H7 (cell line): ENCODE measurements at places on chromosomes 7 and 10. TPM values are rescaled to one million over a fixed set of nuclear protein-coding genes. Genes with fewer than 3 reads are reported as not detected.

- peak; percentile 88 for DNase-seq
Observed at GRCh38 chr7:157337316-157338149, 729 bp downstream of the DNAJB6 start.

The UPK3B gene
- 0.07 TPM in 1 of 2 replicates, not detected in the other for total RNA-seq

The IDI2 gene
- total RNA-seq, result not detected in 2 replicates

The ZNF804B gene
- not detected in 2 replicates for total RNA-seq

The ATAD1 gene
- total RNA-seq, result 37.5 and 47.2 TPM in 2 replicates

The LIPJ gene
- total RNA-seq, result not detected in 2 replicates

- DNase-seq, result no peak
Observed at GRCh38 chr10:73801253-73801590, 10.2 kb downstream of the NDST2 start.

The SEMA3A gene
- total RNA-seq, result 22.1 and 25.7 TPM in 2 replicates

The STEAP2 gene
- 8.8 and 15.1 TPM in 2 replicates for total RNA-seq

DNA sequence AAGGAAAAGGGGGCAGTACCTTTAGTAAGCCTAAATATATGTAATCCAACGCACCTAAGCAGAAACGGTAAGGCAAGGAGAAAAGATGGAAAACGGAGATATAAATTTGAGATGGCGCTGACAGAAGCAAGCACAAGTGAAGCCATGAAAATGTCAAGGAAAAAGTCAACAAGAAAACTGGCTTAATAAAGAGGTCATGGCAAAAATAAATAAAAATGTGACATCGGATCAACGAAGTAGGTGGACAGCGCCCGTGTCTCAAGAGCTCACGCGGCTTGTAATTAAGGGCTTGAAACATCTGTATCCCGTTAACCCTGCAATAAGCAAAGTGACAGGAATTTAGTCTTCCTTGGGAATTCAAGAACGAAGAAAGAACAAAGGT lies 611 bp downstream of the NDUFA5 start:
- DNase-seq, result no peak

The OR9A2 gene
- total RNA-seq, result not detected in 2 replicates

DNA sequence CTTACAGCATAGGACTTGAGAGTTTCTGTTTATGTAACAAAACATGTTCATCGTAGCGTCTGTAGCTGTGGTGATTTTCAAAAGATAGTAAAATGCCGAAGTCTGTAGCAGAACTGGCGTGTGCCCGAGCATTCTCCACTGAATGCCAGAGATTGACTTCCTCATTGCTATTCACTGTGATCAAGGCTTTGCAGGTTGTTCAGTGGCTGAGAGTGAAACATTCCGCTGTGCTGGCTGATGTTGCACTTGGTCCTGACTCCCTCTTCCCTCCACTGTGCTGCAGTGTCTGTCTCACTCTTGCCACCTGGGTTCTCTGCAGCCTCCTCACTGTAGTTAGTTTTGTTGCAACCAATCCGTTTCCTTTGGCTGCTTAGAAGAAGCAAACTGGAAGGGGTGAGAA lies 37.6 kb downstream of the FHIP2A start:
- no peak for DNase-seq

DNA sequence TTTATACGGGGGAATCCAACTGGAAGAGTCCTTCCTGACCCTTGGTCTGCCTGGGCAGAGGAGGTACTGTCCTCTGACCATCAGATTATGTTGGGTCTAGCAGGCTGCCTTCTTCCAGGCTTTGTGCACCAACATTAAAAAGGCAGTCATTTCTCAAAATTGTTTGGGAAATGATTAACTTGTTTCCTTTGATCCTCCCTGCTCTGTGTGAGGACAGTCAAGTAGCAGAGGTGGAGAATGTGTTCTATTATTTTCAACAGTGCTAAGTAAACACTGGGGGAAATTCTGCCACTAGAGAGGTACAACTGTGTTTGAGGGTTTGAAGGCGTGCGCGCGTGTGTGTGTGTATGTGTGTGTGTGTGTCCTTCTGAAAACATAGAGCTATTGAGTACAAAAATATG lies 20.6 kb downstream of the ACSL5 start:
- no peak for DNase-seq

- no peak for DNase-seq
Observed at GRCh38 chr7:29229066-29229465, 34.5 kb downstream of the CHN2 start.

DNA sequence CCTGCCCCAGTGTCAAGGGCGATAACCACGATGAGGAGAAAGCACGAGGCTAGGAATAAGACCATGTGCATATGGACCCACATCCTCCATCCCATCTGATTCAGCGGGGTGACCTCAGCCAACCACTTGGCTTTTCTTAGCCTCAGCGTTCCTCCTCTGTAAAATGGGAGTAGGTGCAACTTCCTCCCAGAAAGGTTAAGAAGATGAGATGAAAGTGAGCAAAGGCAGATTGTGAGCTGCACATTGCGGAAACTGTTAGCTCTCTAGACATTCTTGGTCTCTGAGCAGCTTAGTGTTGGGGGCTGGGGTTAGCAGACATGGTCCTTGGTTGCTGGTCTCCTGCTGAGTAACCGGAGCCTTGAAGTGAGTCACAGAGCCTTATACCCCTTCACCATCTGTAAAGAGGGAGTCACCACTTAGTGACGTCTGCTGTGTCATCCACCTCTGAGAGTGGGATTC lies 497.3 kb upstream of the GALNT17 start:
- no peak for DNase-seq

- no peak for DNase-seq
Observed at GRCh38 chr10:96701265-96701664, 19.0 kb downstream of the PIK3AP1 start.

DNA sequence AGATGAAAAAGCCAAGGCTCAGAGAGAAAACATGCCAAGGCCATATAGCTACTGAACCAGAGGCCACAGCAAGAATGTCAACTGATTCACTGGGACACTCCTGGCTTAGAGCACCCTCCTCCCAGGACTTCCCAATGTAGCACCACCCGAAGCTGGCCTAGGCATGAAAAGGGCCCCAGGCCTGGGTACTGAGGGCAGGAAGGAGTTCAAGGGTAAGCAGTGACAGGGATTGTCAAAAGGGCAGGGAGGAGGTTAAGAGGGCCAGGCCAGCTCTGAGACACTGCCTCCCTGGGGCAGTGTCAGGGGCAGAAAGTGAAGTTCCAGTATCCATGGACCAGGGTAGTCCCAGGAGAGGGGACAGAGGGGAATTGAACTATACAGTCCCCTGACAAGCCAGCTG lies 57.8 kb downstream of the FRMPD2 start:
- no peak for DNase-seq

- no peak for DNase-seq
Observed at GRCh38 chr10:9294865-9295264, 1240.4 kb downstream of the GATA3 start.

DNA sequence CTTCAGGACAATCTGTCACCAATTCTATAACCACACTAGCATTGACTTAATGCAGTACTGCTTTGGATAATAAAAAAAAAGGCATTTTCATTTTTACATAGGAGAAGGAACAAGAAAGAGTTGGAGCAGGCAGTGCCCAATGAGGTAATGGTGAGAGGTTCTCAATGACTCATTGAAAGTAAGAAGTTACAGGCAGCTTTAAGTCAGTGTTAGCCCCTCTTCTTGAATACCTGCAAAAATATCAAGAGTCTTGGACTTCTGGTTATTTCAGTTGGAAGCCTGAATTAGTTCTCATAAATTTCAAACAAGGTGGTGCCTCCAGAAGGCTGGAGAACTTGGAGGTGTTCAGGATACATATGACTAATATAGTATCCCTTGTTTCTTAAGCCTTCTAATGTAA lies 422.5 kb downstream of the HTR7 start:
- DNase-seq, result no peak

- no peak for DNase-seq
Observed at GRCh38 chr10:44030738-44031137, 354.2 kb downstream of the CXCL12 start.

GRCh38 chr10:78513986-78514385 lies 480.3 kb downstream of the RPS24 start:
- no peak for DNase-seq

GRCh38 chr7:49670991-49671390 lies 102.4 kb upstream of the VWC2 start:
- DNase-seq, result no peak

GRCh38 chr10:77478247-77478961 lies 159.2 kb downstream of the KCNMA1 start:
- no peak for DNase-seq

GRCh38 chr7:81013083-81013817 lies 94.4 kb upstream of the SEMA3C start:
- peak; percentile 15 for DNase-seq

The ZPBP gene
- total RNA-seq, result not detected in 2 replicates

The FAM237B gene
- not detected in 2 replicates for total RNA-seq

DNA sequence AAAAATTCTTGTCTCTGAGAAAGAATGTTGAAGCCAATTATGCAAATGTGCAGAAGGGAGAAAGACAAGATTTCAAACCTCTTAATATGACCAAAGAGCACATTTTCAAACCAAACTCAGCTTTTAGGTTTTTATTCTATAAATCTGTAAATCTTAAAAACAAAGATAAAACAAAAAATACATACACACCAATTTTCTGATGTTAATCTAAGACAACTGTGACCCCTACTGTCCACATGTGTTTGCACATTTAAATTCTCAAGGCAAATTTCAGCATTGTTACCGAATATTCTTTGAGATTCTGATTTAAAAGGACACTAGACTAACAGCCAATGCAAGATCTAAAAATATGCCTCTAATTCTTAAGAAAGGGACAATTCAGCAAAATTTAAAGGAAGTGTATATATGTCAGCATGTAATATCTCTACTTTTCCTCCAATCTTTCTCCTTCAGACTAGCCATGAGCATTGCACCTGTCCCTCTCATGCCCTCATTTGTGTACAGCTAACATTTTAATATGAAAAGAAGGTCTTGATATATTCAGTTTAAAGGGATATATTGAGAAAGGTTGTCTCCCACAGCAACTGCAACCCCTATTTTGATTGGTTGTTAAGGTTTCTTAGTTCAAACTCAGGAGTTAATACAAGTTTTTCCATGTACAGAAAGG lies 417.9 kb downstream of the IPMK start:
- no peak for DNase-seq

The SPDYE5 gene
- not detected in 2 replicates for total RNA-seq

DNA sequence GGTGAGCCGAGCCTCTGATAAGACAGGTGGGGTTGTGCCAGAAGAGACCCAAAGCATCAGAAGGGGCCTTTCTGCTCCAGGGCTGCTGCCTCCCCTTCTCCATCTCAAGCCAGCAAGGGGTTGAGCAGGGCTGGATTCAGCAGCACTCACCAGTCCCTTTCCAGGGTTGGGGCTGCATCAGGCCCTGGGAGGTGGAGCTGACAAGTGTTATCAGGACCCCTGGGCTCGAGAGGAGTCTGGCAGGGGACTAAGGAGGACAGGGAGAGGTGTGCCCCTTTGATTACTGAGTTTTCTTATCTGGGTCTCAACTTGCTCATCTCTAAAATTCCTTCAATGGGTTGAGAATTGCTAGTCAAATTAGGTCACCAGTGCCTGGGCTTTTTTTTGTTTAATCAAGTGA lies 17.8 kb downstream of the ARHGAP22 start:
- no peak for DNase-seq

DNA sequence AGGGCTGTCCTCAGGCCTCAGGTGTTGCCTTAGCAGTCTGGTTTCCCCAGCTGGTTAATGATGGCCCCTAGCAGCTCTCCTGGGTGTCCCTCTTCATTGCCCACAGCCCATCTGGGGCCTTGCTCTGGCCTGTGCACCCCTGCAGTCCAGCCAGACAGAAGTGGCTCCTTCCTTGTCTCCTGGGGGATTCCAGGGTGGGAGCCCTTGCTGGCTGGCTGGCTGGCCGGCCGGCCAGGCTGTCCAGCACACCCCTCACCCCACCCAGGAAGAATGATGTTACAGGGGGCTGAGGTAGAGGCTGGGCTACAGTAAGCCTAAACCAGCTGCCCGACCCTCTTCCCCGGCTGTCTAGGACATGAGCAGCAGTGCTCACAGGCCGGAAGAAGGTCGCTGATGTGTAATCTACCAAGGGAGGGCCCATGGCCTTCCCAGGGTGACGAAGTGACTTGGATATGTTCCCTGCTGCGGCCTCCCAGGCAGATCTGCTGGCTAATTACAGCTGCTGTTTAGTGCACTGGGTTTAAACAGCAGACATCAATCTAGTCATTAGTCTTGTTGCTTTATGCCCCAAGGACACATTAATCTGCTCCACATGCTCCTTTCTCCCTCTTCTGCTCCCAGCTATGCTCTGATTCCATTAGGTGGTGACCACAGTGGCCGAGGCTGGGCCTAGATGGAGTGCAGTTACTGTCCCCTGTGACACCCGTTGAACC lies 53.8 kb upstream of the LRRC4 start:
- DNase-seq, result no peak

DNA sequence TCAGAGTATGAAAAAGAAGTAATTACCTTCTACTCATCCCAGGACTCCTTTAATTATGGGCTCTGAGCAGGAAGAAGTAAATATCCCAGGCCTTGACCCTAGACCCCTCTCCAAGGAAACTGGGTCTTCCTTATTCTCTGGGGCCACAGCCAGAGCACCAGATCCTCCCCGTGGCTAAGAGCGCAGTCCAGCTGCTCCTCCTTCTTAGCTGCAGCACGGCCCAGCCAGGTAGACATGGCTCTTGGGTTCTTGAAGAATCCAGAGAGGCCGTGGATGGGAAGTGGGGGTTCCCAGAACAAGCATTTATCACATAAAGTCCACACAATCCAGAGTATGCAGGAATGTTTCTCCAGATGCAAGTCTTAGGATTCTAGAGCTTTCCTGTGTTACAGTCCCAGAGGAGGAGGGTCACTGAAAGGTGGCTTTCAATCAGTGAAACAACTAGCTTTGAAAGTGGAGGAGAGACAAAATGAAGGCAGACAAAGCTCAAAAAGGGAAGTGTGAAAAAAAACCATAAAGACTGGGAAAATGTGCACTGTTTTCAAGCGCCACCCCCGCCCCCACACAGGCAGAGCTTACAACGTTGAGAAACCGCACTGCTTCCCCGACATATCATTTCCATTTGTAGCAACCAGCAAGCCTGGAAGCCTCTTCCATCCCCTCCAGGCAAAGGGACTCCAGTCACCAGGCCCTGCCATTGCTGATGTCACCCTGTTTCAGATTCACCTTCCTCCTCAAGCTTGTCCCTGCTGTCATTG lies 396.5 kb upstream of the MKI67 start:
- DNase-seq, result no peak
